D721Med (cell line): ENCODE measurements at places on chromosomes 16 and 17.

GRCh38 chr16:85800321-85800669, 800 bp downstream of the COX4I1 start:
- DNase-seq: no peak

GRCh38 chr17:58531122-58531521, 16.7 kb upstream of the MTMR4 start:
- no peak for DNase-seq

DNA sequence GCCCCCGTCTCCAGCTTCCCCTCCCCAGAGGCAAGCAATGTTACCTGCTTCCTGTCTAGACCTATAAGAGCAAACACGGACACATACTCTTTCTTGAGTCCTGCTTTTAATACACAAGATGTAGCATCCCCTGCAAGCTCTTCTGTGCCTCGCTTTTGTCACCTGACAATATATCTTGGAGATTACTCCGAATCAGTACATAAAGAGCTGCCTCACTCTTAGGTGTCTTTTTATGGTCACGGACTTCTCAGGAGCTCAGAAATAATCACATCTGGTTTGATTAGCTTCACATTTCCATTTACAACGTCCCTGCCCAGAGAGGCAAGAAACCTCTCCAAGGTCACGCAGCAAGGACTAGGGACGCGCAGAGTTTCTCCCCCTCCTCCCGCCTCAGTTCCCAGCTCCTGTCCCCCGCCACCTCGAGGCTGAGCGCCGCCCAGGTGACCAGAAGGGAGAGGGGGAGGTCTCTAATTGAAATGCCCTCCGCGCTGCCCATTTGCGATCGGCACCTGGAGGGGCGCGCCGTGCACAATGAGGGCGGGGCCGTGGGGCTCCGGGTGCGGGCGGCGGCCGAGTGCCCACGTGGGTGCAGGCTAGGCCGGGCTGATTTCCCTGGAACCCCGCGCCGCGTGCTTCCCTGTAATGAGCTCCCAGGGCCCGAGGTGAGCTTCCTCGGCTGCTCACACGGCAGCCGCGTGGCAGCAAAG, 13.8 kb upstream of the SEZ6 start:
- DNase-seq: no peak

GRCh38 chr17:29862951-29863350, 67.1 kb downstream of the SSH2 start:
- no peak for DNase-seq

DNA sequence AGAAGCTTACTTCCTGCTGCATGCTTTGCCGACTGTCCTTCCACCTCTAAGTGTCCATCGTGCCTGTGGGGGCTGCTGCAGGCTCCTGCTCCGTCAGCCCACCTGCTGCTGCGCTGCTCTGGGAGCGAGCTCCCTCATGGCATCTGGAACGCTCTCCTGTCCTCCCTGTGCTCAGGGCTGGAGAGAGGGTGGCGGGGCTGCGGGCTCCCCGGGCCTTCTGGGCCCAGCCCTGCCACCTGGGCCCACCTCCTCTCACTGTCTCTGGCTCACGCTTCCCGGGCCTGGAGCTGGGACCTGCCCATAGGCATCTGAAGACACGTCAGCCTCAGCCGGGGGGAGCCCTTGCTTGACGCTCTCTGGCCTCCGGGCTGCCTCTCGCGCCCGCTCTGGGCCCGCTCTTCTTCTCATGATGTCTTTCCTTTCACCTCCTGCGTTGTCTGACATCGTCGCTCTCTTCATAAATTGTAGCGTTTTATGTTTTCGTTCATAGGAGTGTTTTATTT, 27.0 kb downstream of the NME3 start:
- DNase-seq: no peak

GRCh38 chr17:28085766-28086165, 43.3 kb downstream of the NLK start:
- no peak for DNase-seq

GRCh38 chr16:86073103-86073625, 174.2 kb downstream of the IRF8 start:
- DNase-seq: no peak

DNA sequence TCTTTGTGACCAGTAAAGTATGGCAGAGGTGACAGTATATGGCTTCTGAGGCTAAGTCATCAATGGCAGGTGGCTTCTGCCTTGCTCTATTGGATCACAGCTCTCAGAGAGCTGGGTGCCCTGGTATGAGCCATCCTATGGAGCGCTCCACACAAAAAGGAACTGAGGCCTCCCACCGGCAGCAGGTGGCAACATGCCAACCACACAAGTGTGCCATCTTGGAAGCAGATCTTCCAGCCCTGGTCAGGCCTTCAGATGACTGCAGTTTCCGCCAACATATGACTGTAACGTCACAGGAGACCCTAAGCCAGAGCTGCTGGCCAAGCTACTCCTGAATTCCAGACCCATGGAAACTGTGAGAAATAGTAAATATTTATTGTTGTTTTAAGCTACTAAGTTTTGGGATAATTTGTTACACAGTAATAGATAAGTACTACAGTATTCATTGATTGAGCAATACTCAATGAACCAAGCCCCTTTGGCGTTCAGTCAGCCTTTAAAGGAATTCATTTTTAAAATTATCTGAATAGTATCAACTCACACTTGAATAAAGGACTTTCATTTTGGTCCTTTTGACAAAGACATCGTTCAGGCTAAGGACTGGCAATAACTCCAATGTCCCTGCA, 69.4 kb upstream of the LHX1 start:
- no peak for DNase-seq

DNA sequence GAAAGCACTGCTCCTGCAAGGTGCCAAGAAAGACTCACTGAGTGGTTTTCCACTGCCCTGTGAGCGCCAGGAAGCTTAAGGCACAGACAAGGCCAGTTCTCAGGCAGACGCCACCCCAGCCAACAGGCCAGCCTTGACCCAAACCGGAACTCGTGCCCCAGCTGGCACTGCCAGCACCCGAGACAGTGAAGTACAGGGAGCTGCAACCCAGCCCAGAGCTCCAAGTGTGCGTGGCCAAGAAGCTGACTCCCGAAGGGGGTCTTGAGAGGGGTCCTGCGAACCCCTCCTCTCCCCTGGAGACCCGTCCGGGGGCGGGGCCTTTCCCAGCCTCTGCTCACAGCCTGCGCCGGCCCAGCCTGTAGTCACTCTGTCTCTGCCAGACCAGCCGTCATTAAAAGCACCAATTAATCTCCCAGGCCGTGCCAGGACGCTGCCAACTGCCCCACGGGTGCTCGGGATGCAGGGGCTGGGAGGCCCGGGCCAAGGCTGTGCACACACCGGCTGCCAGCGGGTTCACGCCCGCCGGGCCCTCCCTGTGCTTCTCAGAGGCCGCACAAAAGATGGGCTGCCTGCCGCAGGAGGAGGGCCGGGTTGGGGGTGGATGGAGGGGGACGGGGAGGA, 4.4 kb upstream of the SOX8 start:
- DNase-seq: no peak

DNA sequence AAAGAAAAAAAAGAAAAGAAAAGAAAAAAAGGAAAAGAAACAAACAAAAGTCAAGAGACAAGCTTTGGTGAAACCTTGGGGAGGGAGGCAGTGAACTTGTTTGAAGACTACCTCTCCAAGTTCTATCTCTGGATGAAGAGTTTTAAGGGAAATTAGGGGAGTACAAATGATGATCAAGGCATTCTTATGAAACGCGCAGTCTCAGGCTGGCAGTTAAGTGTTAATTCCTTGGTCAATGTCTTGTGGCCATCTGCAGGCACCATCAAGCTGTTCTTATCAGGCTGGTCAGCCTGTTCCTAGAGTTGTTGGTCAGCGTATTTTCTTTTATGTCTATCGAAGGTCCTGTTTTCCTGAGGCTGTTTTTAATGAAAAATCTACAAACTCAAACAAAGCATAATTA, 8.2 kb upstream of the DRG2 start:
- no peak for DNase-seq

GRCh38 chr17:75615301-75615700, 17.9 kb upstream of the SMIM5 start:
- DNase-seq: no peak

DNA sequence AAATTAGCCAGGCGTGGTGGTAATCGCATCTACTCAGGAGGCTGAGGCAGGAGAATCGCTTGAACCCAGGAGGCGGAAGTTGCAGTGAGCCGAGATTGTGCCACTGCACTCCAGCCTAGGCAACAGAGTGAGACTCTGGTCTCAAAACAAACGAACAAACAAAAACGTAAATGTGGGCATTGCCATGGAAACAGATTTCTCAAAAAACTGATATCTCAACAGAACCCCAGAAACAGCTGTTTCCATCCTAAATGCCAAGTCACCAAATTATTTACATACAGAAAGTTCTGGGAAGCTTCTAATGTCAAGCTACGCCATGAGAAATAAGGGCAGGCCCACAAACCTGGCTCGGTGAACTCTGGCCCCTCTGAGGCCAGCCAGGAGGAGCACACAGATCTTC, 16.0 kb upstream of the ZNF689 start:
- DNase-seq: no peak

DNA sequence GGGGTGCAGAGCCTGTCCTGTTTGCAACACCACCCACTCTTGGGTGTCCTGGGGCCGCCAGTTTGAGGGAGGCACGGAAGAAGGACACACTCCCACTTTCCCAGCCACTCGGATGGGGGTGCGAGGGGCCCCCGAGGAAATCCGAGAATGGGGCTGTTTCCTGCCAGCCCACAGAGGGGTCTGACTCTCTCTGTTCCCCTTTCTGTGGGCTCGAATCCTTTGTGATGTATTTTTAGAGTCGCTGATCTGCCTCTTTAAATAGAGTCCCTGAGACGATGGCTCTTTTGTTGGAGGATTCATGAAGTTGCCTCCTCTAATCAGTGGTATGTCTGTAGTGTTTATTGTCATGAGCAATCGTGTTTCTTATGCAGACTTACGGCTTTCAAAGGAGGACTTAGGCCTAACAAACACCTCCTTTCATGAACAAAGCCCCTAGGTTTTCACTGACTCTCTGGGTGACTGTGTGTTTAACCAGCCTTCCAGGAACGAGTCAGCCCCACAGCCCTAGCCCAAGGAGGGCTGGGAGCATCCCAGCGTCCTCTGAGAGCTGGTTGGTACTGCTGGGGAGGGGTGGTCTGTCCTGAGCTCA, 29.1 kb downstream of the CIBAR2 start:
- no peak for DNase-seq

DNA sequence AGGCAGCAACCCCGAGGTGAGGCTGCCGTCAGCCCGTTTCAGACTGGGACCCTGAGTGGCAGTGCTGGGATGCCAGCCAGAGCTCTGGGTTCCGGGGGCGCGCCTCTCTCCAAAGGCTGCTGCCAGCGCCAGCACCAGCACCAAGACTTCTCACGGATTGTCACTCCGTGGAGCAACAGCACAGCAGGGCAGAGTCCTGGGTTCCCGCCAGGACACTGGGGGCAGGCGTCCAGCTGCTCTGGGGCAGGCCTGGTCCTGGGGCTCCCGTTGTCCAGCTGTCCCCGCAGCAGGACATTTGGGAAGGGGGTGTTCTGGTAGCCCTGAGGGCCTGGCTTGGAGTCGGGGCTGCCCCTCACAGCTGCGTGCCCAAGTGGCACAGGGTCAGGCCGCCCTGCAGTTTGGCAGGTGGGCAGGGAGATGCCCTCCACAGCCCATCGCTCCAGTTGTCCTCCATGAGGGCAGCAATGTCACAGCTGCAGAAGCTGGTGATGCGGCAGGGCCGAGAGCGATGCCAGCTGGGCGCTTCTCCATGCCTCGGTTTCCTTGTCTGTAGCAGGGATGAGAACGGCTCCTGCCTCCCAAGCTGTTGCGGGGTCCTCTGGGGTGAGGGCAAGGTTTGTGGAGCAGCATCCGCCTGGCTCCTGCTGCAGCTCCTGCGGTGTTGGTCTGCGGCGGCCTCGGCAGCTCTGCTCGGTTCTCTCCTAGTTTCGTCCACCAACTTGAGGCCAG, 137.3 kb upstream of the CIBAR2 start:
- no peak for DNase-seq

DNA sequence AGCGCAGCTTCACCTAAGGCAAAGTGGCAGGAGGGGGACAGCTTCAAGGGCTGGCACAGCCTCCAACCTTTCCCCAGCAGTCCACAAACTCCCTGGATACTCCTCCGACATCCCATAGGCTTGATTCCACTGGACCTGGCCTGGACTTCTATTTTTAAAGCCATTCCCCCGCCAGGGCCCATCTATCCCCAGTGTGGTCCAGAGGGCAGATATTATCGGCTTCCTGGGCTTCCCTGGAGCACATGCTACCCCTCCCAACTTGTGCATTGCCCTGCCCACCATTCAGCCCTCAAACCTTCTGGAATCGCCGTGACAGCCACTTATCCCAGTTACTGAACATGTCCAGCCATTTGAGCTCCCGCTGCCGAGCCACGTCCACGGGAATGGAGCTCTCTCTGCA, 5.1 kb downstream of the TBC1D10B start:
- DNase-seq: no peak

DNA sequence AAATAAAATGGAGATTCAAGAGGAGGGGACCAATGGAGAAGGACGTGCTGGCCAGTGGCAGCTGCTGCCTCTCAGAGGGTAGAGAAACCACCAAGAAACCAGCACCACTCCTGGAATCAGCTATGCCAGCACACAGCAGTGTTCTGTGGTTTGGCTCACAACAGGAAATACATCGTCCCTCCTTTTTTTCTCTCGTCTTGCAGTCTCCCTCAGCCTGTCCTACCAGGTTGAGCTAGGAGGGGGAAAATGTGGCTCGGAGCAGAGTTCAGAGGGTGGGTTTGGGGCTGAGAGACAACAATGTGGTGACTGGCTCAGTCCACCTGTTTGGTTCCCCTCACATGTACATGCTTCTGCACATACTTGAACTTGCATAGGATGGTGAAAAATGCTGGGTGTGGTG, 19.9 kb upstream of the SLC16A5 start:
- no peak for DNase-seq

GRCh38 chr17:31509095-31509804, 117.8 kb downstream of the RAB11FIP4 start:
- no peak for DNase-seq

DNA sequence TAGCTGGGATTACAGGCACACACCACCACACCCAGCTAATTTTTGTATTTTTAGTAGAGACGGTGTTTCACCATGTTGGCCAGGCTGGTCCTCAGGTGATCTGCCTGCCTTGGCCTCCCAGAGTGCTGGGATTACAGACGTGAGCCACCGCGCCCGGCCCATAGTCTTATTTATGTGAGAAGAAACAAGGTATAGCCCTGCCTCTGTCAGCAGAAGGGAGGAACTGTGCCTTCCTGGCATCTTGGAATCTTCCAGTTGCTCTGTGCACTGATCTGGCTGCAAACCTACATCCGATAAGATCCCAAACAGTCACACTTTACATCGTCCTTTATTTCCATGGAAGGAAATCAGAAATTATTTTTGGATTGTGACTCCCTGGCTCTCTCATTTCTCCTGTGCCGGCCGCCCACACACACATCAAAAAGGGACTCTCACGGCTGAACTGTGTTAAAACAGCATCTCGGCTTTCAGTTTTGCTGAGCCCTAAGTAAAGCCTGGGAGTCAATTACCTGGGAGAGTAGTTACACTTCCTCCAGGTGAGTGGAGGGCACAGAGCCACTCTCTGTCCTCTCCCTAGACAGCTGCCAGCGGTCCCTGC, 23.3 kb downstream of the WIPI1 start:
- DNase-seq: no peak
